Iris pigment epithelial cell (primary cell): ENCODE measurements at places on chromosomes 12 and 14.

- no peak for DNase-seq
These were observed 77.8 kb downstream of the SMOC1 start for GRCh38 chr14:69956970-69957369.

DNA sequence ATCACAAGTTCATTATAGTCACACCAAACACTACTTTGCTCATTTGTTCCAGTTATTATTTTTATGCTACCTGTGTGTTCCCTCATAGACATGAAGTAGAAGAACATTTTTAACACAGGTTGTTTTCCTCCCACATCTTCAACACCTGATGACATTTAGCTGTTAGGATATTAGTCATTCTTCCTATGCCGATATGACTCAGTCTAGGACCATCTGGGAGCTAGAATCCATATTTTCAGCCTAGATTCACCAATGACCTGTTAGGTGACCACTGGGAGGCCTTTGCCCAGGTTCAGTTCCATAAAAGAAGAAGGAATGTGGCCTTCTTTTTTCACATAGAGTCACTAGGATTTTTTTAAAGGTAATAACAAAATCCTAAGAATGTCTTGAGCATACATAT, 222.8 kb downstream of the C12orf42 start:
- DNase-seq = no peak

GRCh38 chr12:62750941-62751809, 183.8 kb downstream of the PPM1H start:
- no peak for DNase-seq

- no peak for DNase-seq
These were observed 258.1 kb downstream of the DPY19L2 start for GRCh38 chr12:63410197-63410596.

- DNase-seq = no peak
These were observed 1046.9 kb upstream of the FLRT2 start for GRCh38 chr14:84483072-84483420.

DNA sequence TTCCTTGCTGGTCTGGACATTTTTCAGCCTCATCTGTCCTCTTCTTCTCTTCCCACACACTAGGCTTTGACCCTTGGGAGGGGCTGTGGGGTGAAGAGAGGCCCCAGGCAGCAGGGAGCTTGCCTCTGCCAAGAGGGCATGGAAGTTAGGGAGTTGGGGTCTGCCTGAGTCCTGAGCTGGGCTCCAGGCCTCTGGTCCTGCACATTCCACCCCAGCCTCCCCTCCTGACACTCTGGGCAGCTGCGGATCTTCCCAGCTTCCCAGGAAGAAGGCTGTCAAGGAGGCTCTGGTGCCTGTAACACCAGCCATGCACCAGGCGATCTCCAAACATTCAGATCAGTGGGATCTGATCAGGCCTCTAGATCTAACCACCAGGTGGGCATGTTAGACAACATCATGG, 169.1 kb upstream of the PRMT8 start:
- DNase-seq = no peak

DNA sequence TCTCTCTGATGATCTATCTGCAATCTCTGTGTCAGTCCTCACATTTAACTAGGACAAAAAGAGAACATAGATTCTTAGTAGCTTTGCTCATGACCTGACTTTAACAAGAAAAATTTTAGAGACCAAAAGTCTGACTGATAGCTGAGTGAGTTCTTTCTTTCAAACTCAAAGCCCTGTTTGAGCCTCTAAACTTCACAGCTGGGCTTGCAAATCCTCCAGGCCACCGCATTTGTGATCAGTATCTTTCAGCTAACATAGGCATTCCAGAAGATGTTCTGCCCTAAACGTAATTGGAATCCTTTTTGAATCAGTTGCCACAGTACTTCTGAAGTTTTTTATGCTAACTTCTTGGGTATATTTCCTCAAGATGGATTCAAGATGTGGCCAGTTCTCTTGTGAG, 459.0 kb downstream of the DPF3 start:
- DNase-seq = peak; percentile 10

DNA sequence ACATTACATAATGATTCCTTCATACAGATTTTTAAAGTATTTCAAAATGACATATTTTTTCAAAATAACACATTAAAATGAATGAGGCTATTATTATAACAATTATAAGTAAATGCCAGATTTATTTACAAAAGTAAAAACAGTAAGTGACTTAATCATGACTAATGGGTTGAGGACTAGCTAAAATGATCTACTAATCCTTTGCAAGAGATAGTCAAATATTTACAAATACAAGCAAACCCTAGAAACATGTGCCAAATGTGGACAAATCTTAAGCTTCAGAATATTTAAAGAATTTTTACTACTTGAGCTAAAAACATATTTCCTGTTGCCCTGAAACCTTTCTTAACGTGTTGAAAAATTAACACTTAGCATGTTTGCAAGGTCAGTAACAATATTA, 74.8 kb downstream of the KIF21A start:
- peak; percentile 64 for DNase-seq

DNA sequence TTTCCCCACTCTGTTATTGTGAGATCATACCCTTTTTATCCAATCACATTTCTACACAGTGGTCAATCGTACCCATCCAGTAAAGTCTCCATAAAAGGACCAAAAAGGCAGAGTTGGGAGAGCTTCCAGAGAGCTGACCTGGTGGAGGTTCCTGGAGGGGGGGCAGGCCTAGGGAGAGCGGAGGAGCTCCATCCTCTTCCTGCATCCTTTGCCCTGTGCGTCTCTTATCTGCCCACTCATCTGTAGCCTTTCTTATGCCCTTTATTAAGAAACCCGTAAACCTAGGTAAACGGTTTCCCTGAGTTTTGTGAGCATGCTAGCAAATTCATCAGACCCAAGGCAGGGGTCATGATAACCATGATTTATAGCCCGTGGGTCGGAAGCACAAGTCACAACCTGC, 26.2 kb downstream of the EVL start:
- DNase-seq = no peak

DNA sequence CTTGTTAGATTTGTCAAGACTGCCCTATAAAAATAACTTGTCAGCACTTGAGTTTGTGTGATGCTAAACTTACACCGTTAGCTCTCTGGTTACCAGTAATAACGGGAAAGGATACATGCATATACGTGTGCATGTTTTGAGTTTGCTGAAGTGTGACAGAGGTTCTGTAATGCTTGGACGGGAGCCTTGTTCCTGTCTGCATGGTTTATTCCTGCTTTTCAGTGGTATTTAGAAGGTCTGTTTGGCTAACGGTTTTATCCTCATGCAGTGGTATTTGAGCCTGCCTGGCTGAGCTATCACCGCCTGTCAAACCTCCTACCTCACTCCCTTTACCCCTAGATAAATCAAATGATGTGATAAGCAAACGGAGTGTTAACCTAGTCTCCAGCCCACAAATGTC, 305.6 kb downstream of the GALC start:
- DNase-seq = no peak

GRCh38 chr14:105894125-105894977, 368.0 kb downstream of the TMEM121 start:
- no peak for DNase-seq

- DNase-seq = no peak
These were observed 174.3 kb upstream of the BCL2L14 start for GRCh38 chr12:11896417-11896929.

DNA sequence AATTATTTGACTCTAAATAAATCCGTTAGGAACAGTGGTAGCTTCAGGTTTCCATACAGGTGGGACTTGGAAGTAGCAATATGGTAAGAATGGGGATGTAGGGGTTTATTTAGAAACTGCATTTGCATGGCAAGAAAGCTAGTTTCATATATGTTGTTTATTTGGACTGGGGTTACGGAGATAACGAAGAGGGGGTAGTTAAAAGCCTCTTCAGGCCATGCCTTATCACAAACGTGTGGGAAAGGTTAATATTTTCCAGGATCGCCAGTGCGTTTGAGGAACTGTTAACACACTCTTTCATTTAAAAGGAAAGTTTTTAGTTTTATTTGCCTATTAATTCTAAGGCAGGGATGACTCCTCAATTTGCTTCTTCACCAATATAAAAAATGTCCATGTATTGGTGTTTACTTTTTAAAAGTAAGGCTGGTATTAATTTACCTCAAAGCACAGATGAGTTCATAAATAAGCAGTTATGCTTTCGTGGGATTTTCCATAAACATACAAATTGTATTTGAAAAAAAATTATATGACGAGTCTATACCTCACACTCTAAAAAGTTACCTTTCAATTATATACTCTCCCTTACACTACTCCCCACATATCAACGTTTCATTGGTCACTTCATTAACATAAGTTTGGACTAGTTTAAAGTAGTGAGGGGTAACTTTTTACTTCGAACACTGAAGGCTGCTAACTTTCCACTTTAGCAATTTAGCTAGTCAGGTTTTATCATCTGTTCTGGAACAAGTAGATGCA, 814 bp downstream of the RAB2B start:
- no peak for DNase-seq

DNA sequence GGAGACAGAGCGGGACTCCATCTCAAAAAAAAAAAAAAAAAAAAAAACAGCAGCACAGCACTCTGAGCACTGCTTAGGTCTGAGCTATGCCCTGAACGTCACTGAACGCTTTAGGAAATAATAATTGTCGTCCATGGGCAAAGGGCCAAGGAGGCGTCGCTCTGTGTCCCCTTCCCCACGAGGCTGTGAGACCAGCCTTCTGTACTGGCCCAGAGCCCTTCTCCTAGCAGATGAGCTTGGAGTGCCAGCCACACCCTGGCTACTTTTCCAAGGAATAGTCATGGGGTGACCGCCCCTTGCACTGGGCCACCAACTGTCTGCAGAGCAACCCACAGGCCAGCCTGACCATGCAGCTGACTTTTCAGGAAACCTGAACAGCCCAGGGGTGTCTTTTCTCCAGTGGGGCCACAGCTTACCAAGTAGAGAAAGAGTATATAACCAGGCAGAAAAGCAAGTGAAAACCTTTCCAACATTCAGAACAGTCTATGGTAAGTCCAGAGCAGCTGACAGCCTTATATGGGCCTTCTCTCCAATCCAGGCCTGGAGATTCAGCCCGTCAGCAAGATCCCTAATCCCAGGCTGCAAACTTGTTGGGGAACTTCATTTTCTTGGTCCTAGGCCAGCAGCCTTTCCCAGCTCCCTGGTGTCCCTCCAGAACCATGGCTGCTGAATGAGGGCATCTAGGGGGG, 28.5 kb downstream of the CD9 start:
- DNase-seq = no peak

GRCh38 chr12:15796493-15797141, 7.4 kb upstream of the EPS8 start:
- DNase-seq = peak; percentile 67

DNA sequence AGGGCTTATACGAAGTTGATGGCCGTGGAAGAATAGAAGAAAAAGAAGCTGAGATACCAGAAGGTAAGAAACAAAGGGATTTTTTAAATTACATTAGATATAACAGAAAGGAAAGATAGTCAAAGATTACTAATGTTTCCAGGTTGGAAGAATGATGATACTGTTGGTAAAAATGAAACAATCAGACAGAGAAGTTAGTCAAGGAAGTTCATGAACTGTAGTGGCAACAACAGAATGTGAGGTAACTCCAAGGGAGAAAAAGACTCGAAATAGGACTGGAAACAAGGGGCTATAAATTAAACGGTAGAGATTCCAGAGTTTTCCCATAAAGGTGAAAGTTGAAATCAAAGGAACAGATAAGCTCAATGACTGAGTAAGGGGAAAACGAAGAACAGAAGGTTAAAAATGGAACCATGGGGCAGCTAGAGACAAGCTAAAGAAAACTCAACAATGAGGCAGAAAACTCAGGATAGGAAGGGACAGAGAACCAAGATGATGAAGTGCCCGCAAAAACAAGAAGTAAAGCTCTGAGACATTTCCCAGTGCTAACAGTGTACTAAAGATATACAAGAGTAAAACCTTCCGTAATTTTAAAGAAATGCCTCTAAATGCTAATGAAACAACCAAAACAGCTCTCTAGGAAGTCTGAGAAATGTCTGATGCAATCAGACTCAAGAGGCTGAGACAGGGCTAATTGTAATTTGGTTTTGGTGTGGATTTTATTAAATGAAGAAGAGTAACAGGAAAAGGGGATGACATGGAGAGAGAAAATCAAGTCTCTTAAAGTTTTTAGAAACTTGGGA, 70.0 kb downstream of the PPP2R5E start:
- DNase-seq = no peak

GRCh38 chr14:101464310-101464983, 96.8 kb upstream of the DIO3 start:
- no peak for DNase-seq

DNA sequence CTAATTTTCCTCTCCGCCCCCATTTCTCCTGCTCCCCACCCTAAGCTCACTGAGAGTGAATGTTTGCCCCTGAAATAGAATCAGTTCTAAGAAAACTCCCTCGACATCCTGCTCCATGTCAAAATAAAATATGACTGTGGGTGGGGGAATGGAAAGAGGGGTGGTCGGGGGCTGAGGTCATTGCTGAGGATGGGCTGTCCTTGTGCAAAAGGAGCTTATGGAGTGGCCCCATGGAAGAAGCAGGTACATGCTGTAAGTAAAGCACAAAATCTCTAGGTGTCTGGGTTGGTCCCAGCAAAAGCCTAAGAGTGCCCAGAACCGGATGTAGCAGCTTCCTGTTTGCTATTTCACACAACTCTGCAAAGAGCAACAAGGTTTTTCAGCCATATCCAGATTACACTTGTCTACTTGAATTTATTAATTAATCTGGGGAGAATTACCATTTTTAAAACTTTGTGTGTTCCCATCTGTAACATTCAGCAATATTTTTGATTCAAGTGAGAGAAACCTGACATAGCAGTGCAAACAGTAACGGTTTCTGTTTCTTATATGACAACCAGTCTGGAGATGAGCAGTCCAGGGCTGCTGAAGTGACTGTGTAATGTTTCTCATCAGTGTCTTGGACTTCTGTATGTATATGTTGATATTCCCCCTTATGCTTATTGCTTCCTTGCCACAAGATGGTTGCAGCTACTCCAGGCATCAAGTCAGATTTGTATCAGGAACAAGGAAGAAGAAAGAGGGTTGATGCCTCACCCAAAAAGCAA, 40.4 kb upstream of the GZMB start:
- DNase-seq = no peak

GRCh38 chr14:80059041-80059440, 152.3 kb downstream of the DIO2 start:
- peak; percentile 51 for DNase-seq

- DNase-seq = no peak
These were observed 154.9 kb upstream of the CCND2 start for GRCh38 chr12:4118601-4119156.

- DNase-seq = no peak
These were observed 37.0 kb downstream of the EVL start for GRCh38 chr14:100102156-100102785.

DNA sequence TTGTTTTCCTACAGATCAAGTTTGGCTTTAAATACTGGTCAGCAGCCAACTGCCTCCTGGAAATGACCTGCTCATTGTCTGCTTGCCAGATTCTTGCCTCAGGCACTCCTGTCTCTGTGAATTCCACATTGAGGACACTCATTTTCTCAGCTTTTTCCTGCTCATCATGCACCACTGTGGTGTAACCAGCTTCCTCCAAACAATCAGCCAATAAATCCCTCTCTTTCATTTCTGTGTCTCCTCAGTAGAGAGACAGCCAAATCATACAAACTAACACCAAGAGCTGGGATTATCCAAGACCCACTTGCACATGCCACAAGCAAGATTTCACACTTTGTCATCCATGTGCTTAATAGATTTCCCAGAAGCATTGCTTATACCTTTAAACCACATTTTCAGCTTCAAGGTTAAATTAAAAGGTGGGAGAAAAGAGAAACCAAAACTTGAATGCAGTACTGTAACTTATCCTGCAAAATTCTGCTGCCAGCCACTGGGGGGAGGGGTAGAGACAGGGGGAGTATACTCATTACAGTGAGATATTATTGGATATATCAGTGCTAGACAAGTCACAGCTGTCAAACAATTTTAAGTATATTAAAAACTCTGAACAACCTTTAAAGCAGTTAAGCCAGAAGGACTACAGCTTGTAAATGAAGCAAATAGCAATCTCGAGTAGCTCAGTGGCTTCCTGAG, 105.0 kb downstream of the PPP2R5E start:
- DNase-seq = peak; percentile 98
